ENCODE measurements at places on chromosomes 1 and 21.

DNA sequence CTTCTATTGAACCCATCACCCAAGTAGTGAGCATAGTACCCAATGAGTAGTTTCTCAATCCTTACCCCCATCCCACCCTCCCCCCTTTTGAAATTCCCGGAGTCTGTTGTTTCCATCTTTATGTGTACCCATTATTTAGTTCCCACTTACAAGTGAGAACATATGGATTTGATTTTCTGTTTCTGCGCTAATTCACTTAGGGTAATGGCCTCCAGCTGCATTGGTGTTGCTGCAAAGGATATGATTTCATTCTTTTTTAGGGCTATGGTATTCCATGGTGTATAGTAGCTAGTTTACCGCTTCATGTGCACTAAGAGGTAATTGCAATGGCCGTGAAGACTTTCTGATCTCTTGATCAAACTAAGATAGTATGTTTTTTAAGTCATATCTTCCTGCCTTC, 107.5 kb upstream of the SERTAD4 start:
- no peak for DNase-seq

GRCh38 chr1:89532228-89532627, 7.6 kb downstream of the LRRC8B start:
- no peak for DNase-seq

GRCh38 chr1:207891148-207891547, 19.8 kb downstream of the CD34 start:
- no peak for DNase-seq

DNA sequence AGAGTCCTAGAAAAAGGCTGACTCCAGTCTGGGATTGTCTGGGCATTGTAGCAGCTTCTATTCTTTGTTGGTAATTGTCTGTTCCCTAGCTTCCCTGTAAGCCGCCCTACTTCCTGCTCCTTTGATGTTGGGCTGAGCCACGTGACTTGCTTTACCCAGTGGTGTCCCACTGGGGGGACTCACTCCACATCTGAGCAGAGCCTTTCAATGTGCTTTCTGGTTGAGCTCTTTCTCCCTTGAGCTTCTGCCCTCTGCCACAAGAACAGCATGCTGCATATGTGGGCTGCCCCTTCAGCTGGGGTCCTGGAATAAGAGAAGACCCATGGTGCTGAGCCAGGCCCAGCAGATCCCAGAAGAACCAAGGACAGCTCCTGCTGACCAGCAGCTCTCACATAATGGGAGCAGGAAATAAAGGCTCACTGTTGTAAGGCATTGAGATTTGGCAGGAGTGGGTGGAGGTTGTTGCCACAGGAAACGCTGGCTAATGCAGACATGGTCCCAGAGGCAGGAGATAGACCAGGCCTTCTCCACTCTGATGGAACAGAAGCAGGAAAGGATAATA, 276.3 kb upstream of the GJB5 start:
- DNase-seq: no peak

- no peak for DNase-seq
Observed at GRCh38 chr1:228517655-228518054, 30.5 kb downstream of the RNF187 start.

DNA sequence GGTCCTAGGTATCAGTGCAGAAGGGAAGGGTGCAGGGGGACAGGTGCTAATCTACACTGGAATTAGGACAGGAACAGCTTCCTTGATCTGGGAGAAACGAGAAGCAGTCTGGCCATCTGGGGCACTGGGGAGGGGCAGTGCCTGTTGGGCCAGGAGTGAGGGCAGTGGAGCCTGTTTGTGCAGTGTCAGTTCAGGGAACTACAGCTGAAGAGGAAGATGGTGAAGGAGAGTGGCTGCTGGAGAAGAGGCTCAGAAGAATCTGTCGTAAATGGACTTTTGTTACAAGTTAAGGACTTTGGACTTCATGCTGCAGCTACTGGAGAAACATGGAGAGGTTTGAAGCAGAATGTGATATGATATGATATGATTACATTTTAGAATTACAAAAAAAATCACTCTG, 3.2 kb upstream of the TNFSF4 start:
- DNase-seq: no peak

- DNase-seq: no peak
Observed at GRCh38 chr1:12302798-12303447, 73.1 kb downstream of the VPS13D start.

DNA sequence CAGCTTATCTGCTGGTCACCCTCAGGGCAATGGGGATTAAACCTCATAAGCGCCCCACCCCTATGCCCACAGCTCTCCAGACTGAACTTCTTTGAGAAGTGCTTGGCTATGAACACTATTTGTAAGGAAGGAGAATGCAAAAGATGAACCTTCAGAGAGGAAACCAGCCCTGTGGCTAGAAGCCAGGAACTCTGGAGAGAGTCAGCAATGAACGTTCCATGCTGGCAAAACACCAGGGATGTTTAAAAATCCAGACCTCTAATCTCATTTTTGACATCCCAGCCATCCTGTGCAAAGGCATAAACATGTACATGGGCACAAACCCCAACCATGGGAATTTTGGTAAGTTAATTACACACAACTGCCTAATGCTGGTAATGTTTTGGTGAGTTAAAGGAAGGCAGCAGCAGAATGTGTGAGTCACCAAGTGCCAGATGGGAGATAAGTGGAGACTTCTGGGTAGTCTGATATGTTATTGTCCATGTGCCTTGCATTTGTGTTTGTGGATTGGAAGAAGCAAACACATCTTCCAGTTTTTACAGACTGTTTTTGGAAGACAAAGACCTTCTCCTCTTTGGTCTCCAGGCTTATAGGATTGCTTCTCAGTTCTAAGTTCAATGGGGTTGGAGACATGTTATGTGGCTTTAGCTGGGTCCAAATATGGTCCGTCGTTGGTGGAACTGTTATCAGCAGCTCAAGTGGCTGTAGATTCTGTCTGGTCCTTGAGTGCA, 174.1 kb upstream of the ETV3 start:
- no peak for DNase-seq

DNA sequence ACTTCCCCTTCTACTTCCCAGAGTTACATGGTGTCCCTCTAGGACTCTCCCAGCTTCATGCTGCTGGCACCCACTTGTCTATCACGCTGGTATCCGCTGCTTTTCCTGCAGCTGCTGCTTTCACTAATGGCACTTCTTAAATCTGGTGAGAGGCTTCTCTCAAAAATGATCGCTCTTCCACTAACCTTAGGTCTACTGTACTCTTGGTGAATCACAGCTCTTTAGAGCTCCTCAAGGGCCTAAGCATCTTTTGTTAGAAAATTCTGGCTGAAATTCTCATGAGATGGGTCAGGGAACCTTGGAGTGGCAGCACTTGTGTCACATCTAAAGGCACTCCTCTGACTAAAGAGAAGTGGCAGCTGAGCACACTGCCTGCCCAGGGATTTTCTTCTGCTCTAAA, 32.1 kb downstream of the ZMYND12 start:
- DNase-seq: no peak

- DNase-seq: no peak
Observed at GRCh38 chr1:222736470-222736869, 532 bp upstream of the FAM177B start.

DNA sequence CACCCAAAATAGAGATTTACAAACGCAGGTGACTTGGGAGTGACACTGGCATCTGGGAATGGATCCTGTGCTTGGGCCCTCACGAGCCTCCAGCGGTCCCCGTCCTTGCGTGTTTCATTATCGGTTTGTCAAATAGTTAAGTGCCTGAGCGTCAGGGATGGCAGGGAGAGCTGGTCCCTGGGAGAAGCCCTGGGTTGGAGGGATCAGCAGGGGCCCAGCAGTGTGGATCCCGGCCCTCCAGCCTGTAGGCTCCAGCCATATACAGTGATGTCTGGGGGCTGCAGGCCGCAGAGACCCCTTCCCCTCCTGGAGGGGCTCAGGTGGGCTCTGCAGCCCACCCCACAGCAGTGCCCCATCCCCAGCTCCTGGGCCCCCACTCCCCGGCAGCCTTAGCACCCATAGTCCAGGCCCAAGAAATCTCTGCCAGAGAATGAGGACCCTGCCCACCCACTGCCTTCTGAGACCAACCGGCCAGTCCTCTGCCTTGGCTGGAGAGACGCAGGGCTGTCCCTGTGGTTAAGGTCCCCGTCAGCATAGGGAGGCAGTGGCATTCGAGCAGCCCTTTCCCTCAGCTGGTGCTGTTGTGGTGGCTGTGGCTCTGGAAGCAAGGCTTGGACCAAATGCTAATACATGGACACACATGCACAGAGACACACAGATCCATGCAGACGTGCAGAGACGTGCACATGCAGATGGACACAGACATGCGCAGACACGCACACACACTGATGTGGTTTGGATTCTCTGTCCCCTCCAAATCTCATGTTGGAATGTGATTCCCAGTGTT, 2.4 kb upstream of the SLC19A1 start:
- DNase-seq: no peak

DNA sequence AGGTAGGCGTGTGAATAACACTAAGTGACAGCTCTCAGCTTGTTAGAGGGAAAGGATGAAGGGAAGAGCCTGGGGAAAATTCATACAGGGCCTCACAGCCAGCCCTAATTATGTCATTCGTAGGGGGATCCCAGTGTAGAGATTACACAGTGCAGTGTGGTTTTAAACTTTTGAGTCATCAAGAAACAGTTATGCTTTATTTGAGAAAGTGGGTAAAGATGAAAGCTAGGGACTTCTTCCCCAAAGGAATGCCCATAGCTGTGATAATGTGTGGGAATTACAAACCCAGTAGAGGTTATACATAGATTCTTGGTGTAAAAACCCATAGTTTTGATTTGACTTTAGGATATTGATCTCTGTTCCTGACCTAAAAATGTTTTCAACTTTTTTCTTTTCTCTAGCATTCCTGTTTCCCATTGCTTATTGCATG, 1.9 kb downstream of the TTF2 start:
- no peak for DNase-seq

GRCh38 chr1:43344267-43344850, 6.7 kb downstream of the MPL start:
- no peak for DNase-seq

DNA sequence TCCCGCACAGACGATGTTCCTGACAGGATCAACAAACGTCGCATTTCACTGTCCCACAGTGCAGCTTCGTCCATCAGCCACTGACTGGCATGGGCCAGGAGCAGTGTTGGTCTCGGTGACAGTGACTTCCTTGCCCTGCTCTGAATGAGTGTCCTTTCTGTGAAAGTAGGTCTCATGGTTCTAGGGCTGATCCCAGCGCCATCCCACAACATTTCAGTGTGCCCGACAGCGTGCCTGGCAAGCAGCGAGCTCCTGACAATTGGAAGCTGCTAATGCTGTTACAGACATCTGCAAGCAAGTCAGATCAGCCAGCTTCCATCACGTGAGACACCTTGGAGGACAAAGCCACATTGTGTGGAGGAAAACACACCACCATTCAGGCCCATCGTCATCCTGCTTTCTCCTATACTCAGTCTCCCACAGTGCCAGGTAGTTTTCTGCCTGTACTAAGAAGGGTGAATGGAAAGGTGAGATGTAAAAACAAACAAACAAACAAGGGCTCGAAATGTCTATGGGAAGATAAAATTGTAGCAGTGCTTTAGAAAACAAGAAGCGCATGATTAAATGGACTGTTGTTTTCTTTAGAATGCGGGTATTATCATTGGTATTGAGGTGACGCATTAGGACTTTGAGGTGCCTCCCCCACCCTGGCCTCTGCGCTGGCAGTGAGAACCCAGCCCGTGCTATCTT, 21.9 kb downstream of the ERRFI1 start:
- no peak for DNase-seq

- DNase-seq: no peak
Observed at GRCh38 chr1:200342511-200343311, 67.1 kb downstream of the ZNF281 start.

DNA sequence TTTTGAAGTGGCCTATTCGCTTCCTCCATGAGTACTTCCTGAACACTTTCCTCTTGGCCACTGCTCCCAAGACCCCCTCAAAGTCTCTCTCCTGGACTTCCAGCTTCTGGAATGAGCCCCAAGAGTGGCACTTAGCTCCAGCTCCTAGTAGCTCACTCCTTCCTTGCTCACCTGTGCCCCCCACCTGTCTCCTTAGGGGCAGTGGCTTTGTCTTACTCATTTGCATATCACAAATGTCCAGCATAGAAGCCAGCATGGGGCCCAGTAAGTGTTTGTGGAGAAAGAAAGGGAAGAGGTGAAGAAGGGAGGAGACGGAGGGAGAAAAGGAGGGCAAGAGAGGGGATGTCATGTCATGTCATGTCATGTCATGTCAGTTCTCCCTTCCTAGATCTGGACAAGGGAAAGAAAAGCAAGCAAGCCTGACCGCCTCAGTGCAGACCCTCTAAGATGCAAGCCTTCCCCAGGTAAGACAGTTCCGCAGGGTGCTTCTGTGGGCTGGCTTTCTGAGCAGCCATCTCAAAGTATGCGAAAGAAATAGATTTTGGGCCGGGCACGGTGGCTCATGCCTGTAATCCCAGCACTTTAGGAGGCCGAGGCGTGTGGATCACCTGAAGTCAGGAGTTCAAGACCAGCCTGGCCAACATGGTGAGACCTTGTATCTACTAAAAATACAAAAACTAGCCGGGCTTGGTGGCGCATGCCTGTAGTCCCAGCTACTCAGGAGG, 6.9 kb upstream of the MX1 start:
- no peak for DNase-seq

DNA sequence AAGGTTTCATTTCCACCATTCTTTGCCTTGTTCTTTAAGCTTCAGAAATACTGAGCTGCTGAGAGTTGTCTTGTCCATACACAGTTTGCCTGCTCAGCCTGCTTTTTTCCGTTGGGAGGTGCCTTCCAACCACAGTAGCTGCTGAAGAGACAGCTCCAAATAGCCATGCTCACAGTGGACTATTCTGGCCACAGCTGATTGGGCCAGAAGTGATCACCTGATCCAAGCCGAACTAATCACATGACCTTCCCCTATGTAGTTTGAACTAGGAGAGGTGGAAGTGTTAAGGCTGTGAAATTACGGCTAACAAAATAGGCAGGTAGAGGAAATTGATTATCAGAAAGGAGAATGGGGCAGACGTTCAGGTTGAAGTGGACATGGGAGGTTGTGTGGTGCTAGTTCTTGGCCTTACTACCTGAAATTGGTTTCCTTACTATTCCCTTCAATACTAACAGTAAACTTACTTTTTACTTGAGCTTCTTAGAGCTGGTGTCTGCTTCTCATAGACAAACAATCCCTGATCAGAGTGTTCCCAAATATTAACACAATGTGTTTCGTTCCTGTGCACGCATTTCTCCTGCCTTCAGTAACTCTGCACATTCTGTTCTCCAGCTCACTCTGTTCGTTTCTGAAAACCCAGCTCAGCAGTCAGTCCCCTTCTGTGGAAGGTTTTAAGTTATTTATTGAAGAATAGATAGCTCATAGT, 136.1 kb downstream of the RWDD3 start:
- no peak for DNase-seq

DNA sequence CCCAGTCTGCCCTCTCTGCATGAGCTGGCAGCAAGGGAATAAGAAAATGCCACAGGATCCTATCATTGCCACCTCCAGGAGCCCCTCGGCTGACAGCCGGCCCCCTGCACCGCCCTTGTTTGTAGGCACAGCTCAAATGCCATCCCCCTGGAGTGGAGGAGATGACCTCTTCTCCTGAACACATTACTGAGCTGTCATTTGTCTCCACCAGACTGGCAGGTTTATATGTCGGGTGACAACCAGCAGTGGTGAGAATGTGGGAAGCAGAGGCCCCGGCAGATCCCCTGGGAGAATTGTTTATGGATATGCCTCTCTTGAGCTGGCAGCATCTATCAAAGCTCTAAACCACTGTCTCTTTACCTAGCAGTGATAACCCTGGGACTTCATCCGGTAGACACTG, 135.4 kb upstream of the FMN2 start:
- no peak for DNase-seq

All from MM.1S (cell line).